Activated CD4-positive, alpha-beta T cell treated with anti-CD3 and anti-CD28 coated beads, Interleukin-2, amount 10 ng/mL, durations not matched to agents 7 days and 5 days (primary cell): ENCODE measurements at places on chromosomes 16 and 17. TPM values are rescaled to one million over a fixed set of nuclear protein-coding genes. Genes with fewer than 3 reads are reported as not detected.

DNA sequence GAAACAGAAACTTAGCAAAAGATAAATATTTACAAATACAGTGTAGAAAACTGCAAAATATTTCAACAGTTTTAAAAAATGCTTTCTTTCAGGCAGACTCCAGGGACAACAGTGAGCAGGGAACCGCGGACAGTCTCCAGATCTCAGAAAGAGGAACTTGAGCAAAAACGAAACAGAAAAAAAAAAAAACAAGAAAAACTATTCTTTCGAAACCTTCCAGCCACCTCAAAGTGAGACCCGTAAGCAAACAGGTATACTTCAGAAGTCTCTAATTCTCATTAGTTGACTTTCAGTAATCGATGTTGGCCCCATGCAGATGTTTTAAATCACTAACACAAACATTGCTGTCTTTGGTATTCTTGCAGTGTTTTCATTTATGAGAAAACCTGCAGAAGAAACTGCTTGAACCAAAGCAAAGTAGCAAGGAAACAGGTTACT, 15.7 kb upstream of the CCL1 start:
- peak; percentile 50 for DNase-seq

- no peak for DNase-seq
These were observed 2.5 kb downstream of the ITGAE start for GRCh38 chr17:3798273-3799180.

Gene ADAP2
- 0.65 TPM for total RNA-seq

DNA sequence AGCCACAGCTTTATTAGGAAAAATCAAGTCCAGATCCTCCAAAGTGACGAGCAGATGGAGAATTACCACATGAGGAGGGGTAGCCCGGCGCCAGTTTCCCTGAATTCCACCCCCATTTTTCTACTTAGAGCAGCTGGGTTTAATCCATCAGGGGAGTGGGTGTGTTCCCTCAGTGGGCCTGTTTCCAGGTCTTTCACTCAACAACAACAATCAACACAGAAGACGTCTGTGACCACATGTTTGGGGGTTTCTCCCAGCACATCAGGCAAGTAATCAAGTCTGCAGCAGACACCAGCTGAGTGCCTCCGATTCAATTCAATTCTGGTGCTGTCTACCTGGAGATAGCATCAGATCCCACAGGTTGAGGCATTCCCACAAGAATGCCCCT, 6.8 kb downstream of the SLC6A2 start:
- DNase-seq, result no peak

- DNase-seq, result no peak
These were observed 29.7 kb downstream of the MPP2 start for GRCh38 chr17:43877451-43878155.

GRCh38 chr17:14316126-14316832, 15.4 kb downstream of the HS3ST3B1 start:
- no peak for DNase-seq
